ENCODE measurements at places on chromosomes 2 and 18.

DNA sequence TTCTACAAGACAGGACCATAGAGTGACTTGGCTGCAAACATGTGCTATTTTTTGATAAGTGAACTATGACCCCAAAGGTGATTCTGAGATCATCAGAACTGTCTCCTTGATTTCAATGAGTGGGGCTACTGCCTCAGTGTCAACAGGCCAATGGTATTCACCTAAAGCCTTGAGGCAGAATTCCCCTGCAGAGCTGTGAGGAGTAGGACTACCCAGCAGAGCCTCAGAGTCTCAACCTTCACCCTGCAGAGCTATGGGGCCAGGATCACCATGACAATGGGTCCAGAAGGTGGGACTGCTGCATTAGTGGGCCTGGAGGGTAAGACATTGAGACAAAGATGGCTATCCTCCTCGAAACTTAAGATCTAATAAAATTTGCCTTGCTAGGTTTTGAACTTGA is 1668.2 kb upstream of the SLC39A10 start:
- H3K4me1 ChIP-seq: no peaks in the 10 kb centered on the region
- H3K4me3 ChIP-seq: no peak overlapping the region
- no peaks in the 10 kb centered on the region for H3K36me3 ChIP-seq
- no peak for DNase-seq
- no peak overlapping the region for H3K27ac ChIP-seq

DNA sequence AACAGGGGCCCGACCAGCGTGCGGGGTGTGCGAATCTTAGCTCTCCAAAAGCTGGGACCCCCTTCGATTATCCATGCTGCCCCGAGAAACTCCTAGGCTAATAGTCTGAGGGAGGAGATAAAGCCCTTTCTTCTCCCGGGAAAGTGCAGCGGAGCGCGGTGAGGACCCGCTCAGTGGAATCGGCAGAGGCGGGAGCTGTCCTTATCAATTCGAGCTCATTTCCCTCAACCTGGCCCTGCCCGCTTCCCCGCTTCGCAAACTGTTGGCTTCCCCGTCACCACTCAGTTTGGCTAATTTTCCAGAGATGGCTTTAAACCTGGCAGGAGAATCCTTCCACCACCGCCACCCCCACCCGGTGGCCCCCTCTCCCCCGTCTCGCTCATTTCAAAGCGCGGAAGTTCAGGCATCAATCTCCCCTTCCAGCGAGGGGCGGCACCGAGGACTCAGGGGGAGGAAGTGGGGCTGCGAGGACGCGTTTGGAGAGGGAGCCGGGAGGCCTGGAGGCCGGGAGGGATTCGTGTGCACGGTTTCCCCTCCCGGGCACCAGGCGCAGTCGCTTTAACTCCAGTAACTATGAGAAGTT is 1.6 kb downstream of the KLHL14 start:
- H3K4me3 ChIP-seq: no peak overlapping the region
- no peak for DNase-seq
- peaks cover 16% of the 10 kb centered on the region for H3K27me3 ChIP-seq
- no peak overlapping the region for H3K27ac ChIP-seq

GRCh38 chr2:191117341-191117740 is 33.5 kb downstream of the STAT4 start:
- no peak overlapping the region for H3K4me3 ChIP-seq
- peaks cover 8% of the 10 kb centered on the region for H3K27me3 ChIP-seq
- peaks cover 43% of the 10 kb centered on the region for H3K36me3 ChIP-seq

DNA sequence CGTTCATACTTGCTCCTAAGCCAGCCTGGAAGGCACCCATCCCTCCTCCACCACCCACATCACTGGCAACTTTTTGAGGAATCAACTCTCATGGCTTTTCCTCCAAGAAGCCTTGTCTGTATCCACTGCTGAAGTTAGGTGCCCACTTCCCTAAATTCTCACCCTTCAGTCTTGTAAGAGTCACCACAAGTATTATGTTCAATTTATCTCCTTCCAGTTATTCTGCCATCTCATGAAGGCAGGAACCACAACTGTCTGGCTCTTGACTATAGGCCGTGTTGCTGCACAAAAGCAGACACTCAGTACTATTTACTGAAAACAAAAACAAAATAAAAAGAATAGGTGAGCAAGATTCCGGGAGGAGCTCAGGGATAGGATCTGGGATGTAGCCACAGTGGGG is 234.8 kb downstream of the CYRIA start:
- H3K4me3 ChIP-seq: no peak overlapping the region
- H3K27me3 ChIP-seq: peaks cover 2% of the 10 kb centered on the region
- H3K4me1 ChIP-seq: no peaks in the 10 kb centered on the region
- H3K27ac ChIP-seq: no peak overlapping the region
- no peaks in the 10 kb centered on the region for H3K36me3 ChIP-seq

GRCh38 chr2:102618452-102619413 is 620 bp upstream of the SLC9A2 start:
- H3K27me3 ChIP-seq: peaks cover 30% of the 10 kb centered on the region
- H3K4me1 ChIP-seq: peaks cover 15% of the 10 kb centered on the region
- no peak for DNase-seq
- H3K36me3 ChIP-seq: no peaks in the 10 kb centered on the region
- H3K4me3 ChIP-seq: peak overlapping the region; percentile 66

GRCh38 chr2:10400978-10401951 is 46.9 kb downstream of the ODC1 start:
- peaks cover 44% of the 10 kb centered on the region for H3K4me1 ChIP-seq
- peaks cover 45% of the 10 kb centered on the region for H3K27me3 ChIP-seq
- DNase-seq: no peak
- H3K36me3 ChIP-seq: peaks cover 7% of the 10 kb centered on the region

- peaks cover 1% of the 10 kb centered on the region for H3K27me3 ChIP-seq
- no peaks in the 10 kb centered on the region for H3K4me1 ChIP-seq
- H3K27ac ChIP-seq: no peak overlapping the region
- no peak overlapping the region for H3K4me3 ChIP-seq
- H3K36me3 ChIP-seq: no peaks in the 10 kb centered on the region
- DNase-seq: no peak
These were observed 93.2 kb upstream of the CCDC150 start for GRCh38 chr2:196546151-196546919.

GRCh38 chr2:156486147-156486546 is 50.0 kb downstream of the GPD2 start:
- no peaks in the 10 kb centered on the region for H3K36me3 ChIP-seq
- H3K27ac ChIP-seq: no peak overlapping the region
- peaks cover 90% of the 10 kb centered on the region for H3K4me1 ChIP-seq

GRCh38 chr2:63999049-63999448 is 20.2 kb downstream of the VPS54 start:
- no peak overlapping the region for H3K27ac ChIP-seq
- H3K4me1 ChIP-seq: peaks cover 10% of the 10 kb centered on the region
- no peaks in the 10 kb centered on the region for H3K27me3 ChIP-seq
- no peak for DNase-seq
- peaks cover 42% of the 10 kb centered on the region for H3K36me3 ChIP-seq

- H3K36me3 ChIP-seq: no peaks in the 10 kb centered on the region
- no peak overlapping the region for H3K4me3 ChIP-seq
- H3K27ac ChIP-seq: no peak overlapping the region
- H3K4me1 ChIP-seq: no peaks in the 10 kb centered on the region
- H3K27me3 ChIP-seq: peaks cover 2% of the 10 kb centered on the region
These were observed 75.5 kb downstream of the SNTG2 start for GRCh38 chr2:1026141-1026540.

DNA sequence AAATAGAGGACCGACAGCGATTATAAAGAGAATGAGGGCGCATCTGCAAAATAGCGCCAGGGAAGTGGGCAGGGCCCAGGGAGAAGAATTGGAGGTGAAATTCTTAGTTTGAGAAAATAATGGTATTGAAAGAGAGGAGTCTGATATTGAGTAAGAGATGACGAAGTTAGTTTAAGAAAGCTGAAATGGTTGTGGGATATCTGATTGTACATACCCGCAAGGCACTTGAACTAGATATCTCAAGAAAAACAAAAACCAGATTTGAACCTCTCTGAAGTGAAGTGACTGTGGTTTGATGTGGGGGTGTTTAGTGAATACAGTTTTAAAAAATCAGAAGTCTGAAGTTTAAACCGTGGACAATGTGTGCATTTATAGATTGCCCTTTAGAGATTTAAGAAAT is 38.9 kb downstream of the ZNF532 start:
- H3K4me1 ChIP-seq: no peaks in the 10 kb centered on the region
- H3K4me3 ChIP-seq: no peak overlapping the region
- no peak overlapping the region for H3K27ac ChIP-seq
- H3K36me3 ChIP-seq: no peaks in the 10 kb centered on the region
- no peaks in the 10 kb centered on the region for H3K27me3 ChIP-seq
- DNase-seq: no peak

- no peaks in the 10 kb centered on the region for H3K36me3 ChIP-seq
- H3K4me1 ChIP-seq: no peaks in the 10 kb centered on the region
- H3K27ac ChIP-seq: no peak overlapping the region
- peaks cover 8% of the 10 kb centered on the region for H3K27me3 ChIP-seq
- H3K4me3 ChIP-seq: no peak overlapping the region
- DNase-seq: no peak
These were observed 102.6 kb downstream of the MYO5B start for GRCh38 chr18:50092245-50092805.
